ENCODE measurements at places on chromosomes 7 and 10.
A peak's percentile ranks its signal among the peaks of the same experiment; 100 is the strongest.

GRCh38 chr7:129089521-129090212 lies 34.8 kb upstream of the TNPO3 start:
- DNase-seq = no peak

DNA sequence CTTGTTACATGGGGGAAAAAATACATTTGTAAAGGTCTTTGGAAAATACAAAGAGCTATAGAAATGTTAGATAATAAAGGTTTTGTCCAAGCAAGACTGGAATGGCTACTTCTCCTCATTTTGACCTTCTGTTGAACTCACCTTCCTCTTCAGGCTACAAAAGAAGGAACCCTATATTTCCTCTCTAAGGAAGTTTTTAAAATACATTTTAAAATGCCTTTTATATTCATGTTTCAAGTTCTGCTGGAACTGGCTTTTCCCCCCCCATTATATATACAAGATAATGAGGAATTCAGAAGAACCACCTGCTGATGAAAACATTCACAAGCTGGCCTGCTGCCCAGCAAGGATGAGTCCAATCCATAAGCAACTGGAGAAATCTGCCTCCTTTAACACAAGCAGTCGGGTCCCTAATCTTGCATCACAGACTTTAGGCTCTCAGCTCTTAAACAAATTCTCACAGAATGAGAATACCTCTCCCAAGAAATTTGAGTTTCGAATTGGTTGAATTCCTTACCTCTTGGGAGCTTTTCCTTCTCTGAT lies 44.6 kb downstream of the MTERF1 start:
- DNase-seq = no peak

GRCh38 chr10:97570789-97571471 lies 1.6 kb upstream of the ANKRD2 start:
- DNase-seq = no peak

- no peak for DNase-seq
These were observed 63.1 kb downstream of the DOCK4 start for GRCh38 chr7:112143136-112143535.

GRCh38 chr7:75637854-75638593 lies 100.7 kb downstream of the HIP1 start:
- DNase-seq = no peak

DNA sequence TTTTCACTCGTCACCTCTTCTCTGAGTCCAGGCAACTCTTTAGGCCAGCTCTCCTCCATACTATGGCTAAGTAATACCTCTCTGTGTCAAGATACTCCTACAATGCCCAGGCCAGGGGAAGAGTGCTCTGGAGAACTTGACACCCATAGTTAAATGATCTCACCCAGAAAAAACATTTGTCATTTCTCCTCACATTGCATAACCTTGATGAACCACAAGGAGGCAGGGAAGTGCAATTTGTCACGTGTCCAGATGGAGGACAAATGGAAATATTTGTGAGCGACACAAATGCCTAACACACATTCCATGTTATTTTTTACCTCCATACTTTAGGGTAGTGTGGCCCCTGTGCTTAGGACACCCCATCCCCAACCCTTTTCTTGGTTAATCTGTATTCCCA lies 78.3 kb downstream of the HTR7 start:
- no peak for DNase-seq

GRCh38 chr7:31857172-31857571 lies 170.2 kb downstream of the PPP1R17 start:
- DNase-seq = no peak

GRCh38 chr10:33352175-33352574 lies 17.7 kb upstream of the NRP1 start:
- no peak for DNase-seq

DNA sequence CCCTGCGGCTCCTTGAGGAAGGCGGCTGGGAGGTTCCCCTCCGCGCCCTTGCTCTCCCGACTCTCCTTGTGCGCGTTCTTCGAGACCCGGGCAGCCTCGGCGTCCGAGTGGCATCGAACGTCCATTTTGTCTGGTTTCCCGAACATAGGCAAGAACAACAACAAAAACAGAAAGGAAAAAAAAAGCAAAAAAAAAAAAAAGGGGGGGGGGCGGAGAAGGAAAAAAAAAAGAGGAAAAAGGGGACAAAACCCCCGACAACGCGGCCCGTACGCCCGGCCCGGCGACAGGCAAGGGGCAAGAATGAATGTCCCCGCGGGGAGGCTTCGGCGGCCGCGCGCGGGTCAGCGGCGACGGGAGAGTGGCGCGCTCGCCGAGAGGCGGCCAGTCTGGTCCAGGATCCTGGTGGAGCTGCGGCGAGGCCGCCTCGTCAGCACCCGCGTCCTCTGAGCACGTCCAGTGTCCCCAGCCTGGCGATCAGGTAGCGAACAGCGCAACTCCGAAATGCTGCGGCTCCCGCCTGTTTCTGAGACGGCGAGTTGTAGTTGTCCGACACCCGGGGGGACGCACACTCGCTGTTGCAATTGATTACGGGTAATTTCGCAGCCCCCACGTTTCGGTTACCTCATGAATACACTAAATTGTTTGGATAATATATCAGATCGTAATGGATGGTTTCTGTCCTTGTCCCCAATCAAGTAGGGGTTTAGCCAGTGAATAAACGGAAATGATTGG lies at the start of gene VAX1:
Gene VAX1 (minus strand): TSS at position 360 of the 732 bp plus-strand sequence. CDS start 214 bp downstream, at position 146.
- no peak for DNase-seq

GRCh38 chr7:2480070-2480408 lies 3.8 kb upstream of the GRIFIN start:
- no peak for DNase-seq

- peak; percentile 49 for DNase-seq
These were observed 18.8 kb downstream of the CDC123 start for GRCh38 chr10:12214763-12215218.

DNA sequence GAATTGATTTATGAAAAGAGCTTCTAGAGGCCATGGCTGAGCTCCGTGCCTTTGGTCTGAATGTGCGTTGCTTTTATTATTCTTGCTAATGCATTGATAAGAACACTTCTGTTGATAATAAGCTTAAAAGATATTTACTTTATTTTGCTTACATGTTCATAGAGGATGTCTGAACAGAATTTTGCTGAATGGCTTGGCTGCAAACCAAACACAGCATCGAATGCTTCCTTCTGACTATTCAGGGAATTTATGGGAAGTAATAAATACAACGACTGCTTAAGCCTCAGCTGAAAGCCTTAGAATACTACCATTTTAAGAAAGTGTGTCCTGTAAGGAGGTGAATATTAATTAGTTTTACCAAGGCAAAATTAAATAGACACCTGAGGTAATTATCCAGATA lies 643.5 kb upstream of the POT1 start:
- DNase-seq = no peak

GRCh38 chr10:101094121-101094879 lies 32.5 kb downstream of the KAZALD1 start:
- no peak for DNase-seq

DNA sequence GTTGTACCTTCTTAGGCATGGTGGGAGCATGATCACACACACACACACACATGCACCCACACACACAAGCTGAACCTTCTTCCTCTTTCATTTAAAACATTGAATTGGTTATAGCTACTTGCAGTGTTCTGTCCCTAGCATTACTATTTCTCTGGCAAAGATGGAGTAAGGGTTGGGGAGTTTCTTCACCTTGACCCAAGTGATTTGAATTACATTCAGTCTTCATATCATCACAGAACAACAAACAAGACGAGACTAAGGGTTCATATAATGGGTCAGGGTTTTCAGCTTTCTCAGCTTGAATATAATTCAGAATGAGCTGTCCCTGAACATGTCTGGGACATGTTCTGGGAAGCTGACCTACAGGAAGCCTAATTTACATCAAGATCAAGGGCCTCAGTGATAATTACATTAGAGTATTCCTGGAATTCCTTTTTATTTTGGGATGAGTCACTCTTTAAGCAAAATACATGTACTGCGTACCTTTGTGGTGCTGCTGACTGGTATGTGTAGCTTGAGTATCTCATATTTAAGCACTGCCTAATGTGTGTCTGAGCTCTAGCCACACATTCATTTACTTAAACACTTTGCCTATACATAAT lies 213.5 kb upstream of the TMEM229A start:
- DNase-seq = no peak

DNA sequence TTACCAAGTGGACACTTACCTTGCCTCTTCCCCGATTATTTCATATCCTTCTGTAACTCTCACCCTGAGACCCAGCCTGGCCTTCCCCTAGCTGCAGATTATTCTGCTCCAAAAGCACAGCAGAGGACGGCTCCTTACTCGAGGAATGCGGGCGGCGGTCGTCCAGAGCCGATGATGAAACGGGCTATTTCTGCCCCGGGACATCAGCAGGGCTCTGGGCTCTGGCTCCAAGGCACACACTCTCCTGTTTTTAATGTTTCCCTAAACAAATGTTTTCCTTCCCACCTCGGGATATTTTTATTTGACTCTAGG lies 343 bp upstream of the C10orf71 start:
- no peak for DNase-seq

GRCh38 chr10:48802611-48803071 lies 118.0 kb downstream of the WDFY4 start:
- DNase-seq = no peak

DNA sequence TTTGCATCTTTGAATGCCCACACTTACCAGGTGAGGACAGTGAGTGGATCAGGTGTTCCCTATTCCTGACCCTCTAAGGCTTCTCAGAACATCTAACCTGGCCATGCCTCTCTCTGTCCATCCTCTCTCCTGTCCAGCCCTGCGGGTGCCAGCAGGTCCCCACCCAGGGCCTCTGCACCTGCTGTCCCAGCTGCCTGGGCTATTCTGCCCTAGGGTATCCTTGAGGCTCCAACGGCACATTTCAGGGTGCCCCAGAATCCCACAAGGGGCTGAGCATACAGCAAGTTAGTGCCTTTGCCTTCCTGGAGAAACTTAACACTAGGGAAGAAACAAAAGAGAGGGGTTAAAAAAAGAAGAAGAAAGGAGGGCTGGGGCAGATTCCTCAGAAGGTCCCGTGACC lies 107.4 kb downstream of the UNCX start:
- DNase-seq = no peak

DNA sequence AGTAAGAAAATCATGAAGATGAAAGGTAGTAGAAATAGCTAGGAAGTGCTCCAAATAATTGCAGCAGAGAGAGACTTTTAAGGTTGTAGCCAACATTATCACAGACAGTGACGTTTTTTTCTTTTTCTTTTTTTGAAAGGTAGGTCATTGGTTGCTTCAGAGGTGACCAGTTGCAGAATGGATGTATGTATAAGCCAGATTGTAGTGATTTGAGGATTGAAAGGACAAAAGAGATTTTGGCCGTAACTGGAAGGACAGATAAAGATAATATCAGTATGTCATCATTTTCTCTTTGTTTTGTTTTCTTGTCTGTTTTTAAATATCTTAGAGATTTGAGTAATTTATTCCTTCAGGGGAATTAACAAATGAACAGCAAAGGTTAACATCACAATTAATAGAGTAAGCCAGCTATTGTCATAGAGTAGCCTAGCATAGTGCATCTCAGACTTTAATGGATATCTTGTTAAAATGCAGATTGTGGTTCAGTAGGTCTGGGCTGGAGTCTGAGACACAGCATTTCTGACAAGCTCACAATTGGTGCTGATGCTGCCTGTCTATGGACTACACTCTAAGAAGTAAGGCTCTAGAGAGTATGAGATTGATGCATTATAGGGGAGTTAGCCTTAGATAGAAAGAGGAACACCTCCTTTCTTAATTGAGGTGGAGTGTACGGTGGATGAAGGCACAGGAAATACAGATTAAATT lies 28.3 kb downstream of the CDK13 start:
- no peak for DNase-seq

DNA sequence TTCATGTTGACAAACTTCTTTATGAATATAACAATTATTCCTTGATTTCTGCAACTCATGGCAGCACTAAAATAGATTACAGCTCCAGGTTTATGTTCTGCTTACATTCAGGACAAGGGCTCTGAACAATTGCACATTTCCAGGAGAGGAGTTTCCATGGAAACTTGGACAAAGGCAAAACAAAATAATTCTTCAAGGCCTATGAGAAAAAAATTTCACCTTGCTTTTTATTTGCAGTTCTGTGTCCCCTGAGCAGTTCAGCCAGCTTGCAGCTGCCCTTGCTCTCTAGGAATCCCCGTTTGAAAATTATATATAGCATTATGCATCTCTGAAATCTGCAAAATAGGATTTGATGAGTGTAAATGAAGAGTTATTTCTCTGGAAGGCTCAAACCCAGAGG lies 71.7 kb downstream of the ARL4A start:
- DNase-seq = no peak

GRCh38 chr10:112949875-112950507 lies at the start of gene TCF7L2:
Gene TCF7L2 (plus strand): TSS chr10:112950247. CDS start chr10:112950757, 510 bp downstream.
- DNase-seq = peak; percentile 82

DNA sequence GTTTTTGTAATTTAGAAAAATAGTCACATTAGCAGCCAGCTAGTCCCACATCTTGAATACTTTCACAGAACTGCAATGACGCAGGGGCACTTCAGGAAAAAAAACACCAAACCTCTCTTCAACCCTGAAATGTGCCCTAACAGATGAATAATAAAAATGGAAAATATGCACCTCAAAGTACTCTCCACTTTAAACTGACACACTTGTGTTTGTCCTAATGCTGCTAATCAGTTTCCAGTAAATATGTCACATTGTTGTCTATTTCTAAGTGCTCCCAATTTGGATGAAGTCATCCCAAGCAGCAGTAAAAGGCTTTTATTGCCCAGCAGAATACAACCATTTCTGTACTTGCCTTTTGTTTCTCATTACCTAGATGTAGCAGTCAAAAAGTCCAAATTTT lies 86.7 kb downstream of the PARD3 start:
- DNase-seq = no peak
